Activated naive CD4-positive, alpha-beta T cell treated with anti-CD3 and anti-CD28 coated beads for 36 hours (primary cell): ENCODE measurements at places on chromosomes 3 and 15. TPM values are rescaled to one million over a fixed set of nuclear protein-coding genes. Genes with fewer than 3 reads are reported as not detected.

- H3K4me1 ChIP-seq, result peaks cover 2% of the 10 kb centered on the region
- H3K36me3 ChIP-seq, result no peaks in the 10 kb centered on the region
- no peak overlapping the region for H3K4me3 ChIP-seq
- H3K27me3 ChIP-seq, result no peaks in the 10 kb centered on the region
- no peak overlapping the region for H3K27ac ChIP-seq
Measured at GRCh38 chr15:100508641-100509300, 20.0 kb downstream of the CERS3 start.

DNA sequence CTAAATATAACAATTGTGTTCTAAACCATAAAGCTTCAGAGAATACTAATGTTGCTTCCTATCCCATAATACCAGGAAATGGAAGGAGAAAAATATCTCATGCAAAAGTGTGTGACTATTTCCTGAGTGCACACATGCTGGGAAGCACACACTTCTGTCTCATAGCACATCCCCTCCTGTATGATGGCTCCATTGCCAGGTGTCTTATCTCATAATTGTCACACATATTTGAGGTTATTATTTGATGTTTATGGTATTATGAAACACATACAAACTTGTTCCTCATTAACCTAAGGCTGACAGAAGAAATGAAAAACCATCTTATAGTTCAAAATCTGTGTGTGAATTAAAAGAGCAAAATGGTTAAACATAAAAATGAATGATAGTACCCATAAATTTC lies 65.4 kb downstream of the SERP1 start:
- no peak for DNase-seq
- no peaks in the 10 kb centered on the region for H3K27me3 ChIP-seq
- peaks cover 6% of the 10 kb centered on the region for H3K36me3 ChIP-seq
- no peak overlapping the region for H3K4me3 ChIP-seq
- no peaks in the 10 kb centered on the region for H3K4me1 ChIP-seq

GRCh38 chr15:66838202-66838601 lies 136.2 kb downstream of the SMAD6 start:
- peaks cover 7% of the 10 kb centered on the region for H3K4me1 ChIP-seq
- no peak for DNase-seq
- no peaks in the 10 kb centered on the region for H3K36me3 ChIP-seq

Gene OR5K2
- not detected for total RNA-seq

GRCh38 chr15:36932070-36932469 lies 168.3 kb downstream of the MEIS2 start:
- H3K27me3 ChIP-seq, result peaks cover 6% of the 10 kb centered on the region
- H3K4me1 ChIP-seq, result no peaks in the 10 kb centered on the region
- no peak overlapping the region for H3K27ac ChIP-seq
- H3K4me3 ChIP-seq, result no peak overlapping the region
- no peak for DNase-seq

DNA sequence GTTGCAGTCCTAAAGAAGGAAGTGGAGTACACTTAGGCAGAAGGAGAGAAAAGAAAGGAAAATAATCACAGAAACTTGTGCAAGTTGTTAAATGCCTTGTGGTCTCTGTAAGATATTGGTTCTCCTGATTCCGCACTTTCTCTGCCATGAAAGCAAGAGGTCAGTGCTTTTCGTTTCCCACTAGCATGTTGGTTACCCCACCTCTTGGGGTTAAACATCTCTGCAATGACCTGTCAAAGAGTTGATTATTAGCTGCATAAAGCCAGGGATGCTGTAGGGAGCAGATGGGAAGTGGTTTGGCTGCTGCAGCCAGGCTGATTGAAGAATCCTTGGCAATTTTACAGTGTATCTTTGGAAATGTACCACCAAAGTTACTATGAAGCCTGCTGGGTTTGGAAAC lies 33.3 kb downstream of the ZNF609 start:
- H3K27me3 ChIP-seq, result no peaks in the 10 kb centered on the region
- H3K4me3 ChIP-seq, result no peak overlapping the region
- DNase-seq, result no peak

Gene CD86
- not detected for total RNA-seq

Gene ELL3
- total RNA-seq, result 1.2 TPM

DNA sequence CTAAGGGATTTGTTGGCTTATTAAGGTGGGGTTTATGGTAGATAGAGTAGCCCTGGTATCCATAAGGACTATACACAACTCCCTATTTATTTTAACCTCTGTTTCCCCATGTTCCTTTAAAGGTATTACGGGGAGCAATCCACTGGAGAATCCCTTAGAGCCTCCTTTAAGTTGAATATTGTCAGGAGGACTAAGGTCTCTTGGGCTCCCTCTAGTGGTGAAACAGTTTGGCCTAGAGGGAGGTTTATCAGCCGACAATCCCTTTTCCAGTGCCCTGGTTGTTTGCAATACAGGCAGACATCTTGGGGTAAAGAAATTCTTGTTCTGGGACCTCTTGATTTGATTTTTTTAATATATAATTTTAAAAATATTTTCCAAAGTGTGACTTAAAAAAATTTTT lies 12.9 kb downstream of the OPA1 start:
- H3K27ac ChIP-seq, result no peak overlapping the region
- H3K4me3 ChIP-seq, result no peak overlapping the region
- no peaks in the 10 kb centered on the region for H3K27me3 ChIP-seq
- H3K4me1 ChIP-seq, result peaks cover 34% of the 10 kb centered on the region
- peak; percentile 61 for DNase-seq
- H3K36me3 ChIP-seq, result peaks cover 22% of the 10 kb centered on the region

Gene ACAA1
- total RNA-seq, result 57.5 TPM

Gene C3orf85
- total RNA-seq, result not detected

DNA sequence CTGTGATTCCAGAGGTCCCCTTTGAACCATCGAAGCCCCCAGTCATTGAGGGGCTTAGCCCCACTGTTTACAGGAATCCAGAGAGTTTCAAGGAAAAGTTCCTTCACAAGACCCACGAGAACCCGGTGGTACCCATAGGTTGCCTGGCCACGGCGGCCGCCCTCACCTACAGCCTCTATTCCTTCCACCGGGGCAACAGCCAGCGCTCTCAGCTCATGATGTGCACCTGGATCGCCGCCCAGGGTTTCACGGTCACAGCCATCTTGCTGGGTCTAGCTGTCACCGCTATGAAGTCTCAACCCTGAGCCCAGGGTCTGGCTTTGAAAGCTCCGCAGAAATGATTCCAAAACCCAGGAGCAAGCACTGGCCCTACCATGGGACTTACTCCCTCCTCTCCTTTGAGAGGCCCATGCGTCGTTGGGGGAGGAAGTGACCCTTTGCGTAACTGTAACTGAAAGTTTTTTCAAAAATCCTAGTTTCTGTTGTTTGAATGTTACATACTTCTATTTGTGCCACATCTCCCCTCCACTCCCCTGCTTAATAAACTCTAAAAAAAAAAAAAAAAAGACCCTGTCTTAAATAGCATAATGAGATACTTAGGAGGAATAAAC lies 85.1 kb upstream of the CSPG5 start:
- H3K4me1 ChIP-seq, result no peaks in the 10 kb centered on the region
- H3K27me3 ChIP-seq, result no peaks in the 10 kb centered on the region
- H3K27ac ChIP-seq, result no peak overlapping the region
- H3K4me3 ChIP-seq, result no peak overlapping the region

GRCh38 chr3:182533394-182533793 lies 259.9 kb upstream of the ATP11B start:
- DNase-seq, result no peak
- no peaks in the 10 kb centered on the region for H3K36me3 ChIP-seq
- no peak overlapping the region for H3K27ac ChIP-seq
- H3K4me1 ChIP-seq, result no peaks in the 10 kb centered on the region

Gene ZNF662
- total RNA-seq, result 1.2 TPM

DNA sequence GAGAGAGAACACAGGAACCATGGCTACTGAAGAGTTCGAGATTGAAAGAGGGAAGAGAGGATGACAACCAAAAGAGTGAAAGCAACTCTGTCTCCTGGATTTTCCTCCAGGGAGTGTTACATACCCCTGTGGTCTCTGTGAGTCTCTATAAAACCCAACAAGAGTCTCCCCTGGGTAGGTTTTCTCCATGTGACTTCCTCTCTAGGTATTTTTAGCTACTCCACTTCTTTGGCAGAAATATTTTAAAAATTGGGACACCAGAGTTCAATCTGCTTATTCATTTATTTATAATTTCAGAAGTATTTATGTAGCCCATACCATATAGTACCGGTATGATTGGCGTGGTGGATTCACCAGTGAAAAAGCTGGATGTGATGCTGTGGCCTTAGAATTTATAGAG lies 671.7 kb upstream of the NR2F2 start:
- no peaks in the 10 kb centered on the region for H3K4me1 ChIP-seq
- no peak overlapping the region for H3K27ac ChIP-seq
- no peaks in the 10 kb centered on the region for H3K36me3 ChIP-seq
- no peak for DNase-seq
- no peak overlapping the region for H3K4me3 ChIP-seq
- H3K27me3 ChIP-seq, result peaks cover 9% of the 10 kb centered on the region

Gene SACM1L
- 51.0 TPM for total RNA-seq

DNA sequence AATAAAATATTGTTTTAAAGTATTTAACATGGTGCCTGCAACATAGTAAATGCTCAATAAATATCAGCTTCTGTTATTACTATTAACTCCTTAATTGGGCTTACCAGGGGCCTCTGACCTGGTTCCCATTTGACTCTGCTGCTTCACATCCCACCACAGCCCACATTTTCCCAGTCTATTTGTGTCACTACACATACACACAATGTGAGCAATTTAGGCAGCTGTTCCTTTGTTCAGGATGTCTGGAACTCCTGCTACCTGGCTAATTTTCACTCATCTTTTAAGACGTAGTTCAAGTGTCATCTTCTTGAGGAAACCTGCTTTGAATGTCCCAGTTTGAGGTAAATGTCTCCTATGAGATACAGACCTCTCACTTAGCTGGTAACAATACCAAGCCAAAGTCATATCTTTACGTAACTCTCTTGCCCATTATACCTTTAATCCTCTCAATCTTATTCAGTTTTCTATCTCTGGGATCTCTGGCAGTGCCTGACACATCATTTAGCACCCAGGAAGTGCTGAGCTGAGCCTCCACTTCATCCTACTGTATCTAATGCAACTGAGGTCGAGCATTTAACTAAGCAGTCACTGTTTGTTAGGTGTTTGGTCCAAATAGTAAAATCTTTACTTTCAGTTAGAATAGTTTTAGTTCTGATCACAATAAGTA lies 4.4 kb downstream of the TGFBR2 start:
- H3K27me3 ChIP-seq, result no peaks in the 10 kb centered on the region
- peaks cover 53% of the 10 kb centered on the region for H3K4me1 ChIP-seq
- DNase-seq, result peak; percentile 61
- H3K4me3 ChIP-seq, result peak overlapping the region; percentile 83
- peak overlapping the region; percentile 98 for H3K27ac ChIP-seq

GRCh38 chr3:130378677-130379191 lies 33.3 kb downstream of the COL6A5 start:
- no peaks in the 10 kb centered on the region for H3K4me1 ChIP-seq
- H3K27me3 ChIP-seq, result peaks cover 2% of the 10 kb centered on the region
- no peaks in the 10 kb centered on the region for H3K36me3 ChIP-seq
- no peak overlapping the region for H3K4me3 ChIP-seq

GRCh38 chr3:13937131-13937530 lies 57.3 kb upstream of the WNT7A start:
- H3K4me1 ChIP-seq, result peaks cover 3% of the 10 kb centered on the region
- no peak overlapping the region for H3K27ac ChIP-seq
- no peak for DNase-seq
- H3K36me3 ChIP-seq, result no peaks in the 10 kb centered on the region
- H3K4me3 ChIP-seq, result no peak overlapping the region
- H3K27me3 ChIP-seq, result peaks cover 25% of the 10 kb centered on the region

Gene ZBTB47
- 0.55 TPM for total RNA-seq

GRCh38 chr3:70876154-70876553 lies 563.7 kb upstream of the MDFIC2 start:
- H3K36me3 ChIP-seq, result peaks cover 7% of the 10 kb centered on the region
- H3K27ac ChIP-seq, result no peak overlapping the region
- H3K27me3 ChIP-seq, result no peaks in the 10 kb centered on the region

Gene RAD18
- total RNA-seq, result 44.5 TPM
